Tracheal epithelial cell (primary cell): ENCODE measurements at places on chromosomes 16 and 17. TPM values are rescaled to one million over a fixed set of nuclear protein-coding genes. Genes with fewer than 3 reads are reported as not detected.

TAT gene
- total RNA-seq = under 0.01 TPM in 1 of 2 replicates, not detected in the other

CLEC19A gene
- not detected in 2 replicates for total RNA-seq

KRT32 gene
- not detected in 2 replicates for total RNA-seq

CDK5R1 gene
- total RNA-seq = 2.3 and 11.8 TPM in 2 replicates

YBX2 gene
- total RNA-seq = 0.43 and 0.96 TPM in 2 replicates

TMEM98 gene
- total RNA-seq = 19.0 and 96.4 TPM in 2 replicates

ADAP2 gene
- total RNA-seq = 1.3 and 6.3 TPM in 2 replicates

PRKCA gene
- 3.6 and 5.5 TPM in 2 replicates for total RNA-seq

EARS2 gene
- total RNA-seq = 62.4 and 89.5 TPM in 2 replicates

CTF1 gene
- total RNA-seq = 0.64 and 0.96 TPM in 2 replicates

RDM1 gene
- total RNA-seq = 1.4 TPM in 1 of 2 replicates, not detected in the other

GFER gene
- 8.9 and 24.9 TPM in 2 replicates for total RNA-seq

P2RX1 gene
- total RNA-seq = not detected in 2 replicates

ZG16B gene
- total RNA-seq = 0.64 and 1.4 TPM in 2 replicates

C16orf96 gene
- total RNA-seq = under 0.01 TPM in 1 of 2 replicates, not detected in the other

NXPH3 gene
- under 0.01 TPM in 1 of 2 replicates, not detected in the other for total RNA-seq

NACA2 gene
- total RNA-seq = not detected in 2 replicates
